Activated gamma-delta T cell treated with Interleukin-2 at 50 U/mL for 16 hours (primary cell): ENCODE measurements at places on chromosomes 5 and 9.

GRCh38 chr5:147887930-147888329, 9.4 kb downstream of the SCGB3A2 start:
- DNase-seq, result no peak

DNA sequence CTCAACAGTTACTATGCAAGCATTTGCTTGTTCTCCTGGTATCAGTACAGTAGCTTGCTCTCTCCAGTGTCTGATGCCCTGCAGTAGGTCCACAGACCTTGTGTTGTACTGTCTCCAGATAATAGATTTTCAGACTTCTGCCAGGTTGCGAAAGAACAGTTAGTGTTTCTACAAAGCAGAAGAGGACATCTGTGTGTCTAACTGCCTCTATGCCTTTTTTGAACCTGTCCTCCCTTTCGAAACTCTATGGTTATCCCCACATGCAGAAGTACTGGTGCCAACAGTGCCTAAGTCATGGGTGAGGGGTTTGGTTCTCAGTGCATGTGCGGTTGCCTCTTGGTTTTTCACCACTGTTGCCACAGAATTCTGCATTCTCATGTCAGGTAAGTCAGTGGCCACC, 45.9 kb downstream of the KCNN2 start:
- DNase-seq, result no peak

GRCh38 chr5:1523480-1523792, 324 bp downstream of the LPCAT1 start:
- DNase-seq, result no peak

DNA sequence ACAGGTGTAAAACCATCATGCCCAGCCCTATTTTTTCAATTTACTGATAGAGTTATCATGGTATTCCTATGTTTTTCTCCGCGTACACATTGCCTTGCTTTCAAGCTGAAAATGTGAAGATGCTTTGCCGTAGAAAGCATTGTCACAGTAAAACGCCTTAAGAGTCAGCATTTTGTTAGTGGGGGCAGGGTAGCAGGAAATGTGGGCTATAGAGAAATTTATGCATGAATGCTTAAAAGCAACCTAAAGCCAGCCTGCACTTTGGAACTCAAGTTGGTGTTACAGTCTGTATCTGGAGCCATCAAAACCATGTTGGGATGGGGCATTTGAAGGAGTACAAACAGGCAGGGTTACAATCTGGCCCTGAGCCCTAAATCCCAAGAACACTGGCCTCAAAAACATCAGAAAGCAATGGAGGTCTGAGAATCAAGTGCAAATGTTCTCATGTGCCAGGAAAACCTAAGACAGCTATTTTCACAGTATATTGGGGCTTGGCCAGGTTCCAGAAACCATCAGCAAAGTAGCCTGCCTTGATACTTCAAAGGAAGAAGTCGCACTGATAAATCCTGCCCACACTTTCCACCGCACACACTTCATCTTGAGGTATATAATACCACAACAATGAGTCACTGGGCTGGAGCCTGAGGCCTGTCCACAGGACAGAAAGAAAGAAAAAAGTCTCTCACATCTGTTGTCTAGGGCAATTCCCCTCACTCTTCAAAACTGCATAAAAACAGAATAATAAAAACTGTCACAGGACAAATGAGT, 313.8 kb downstream of the ENC1 start:
- peak; percentile 36 for DNase-seq

DNA sequence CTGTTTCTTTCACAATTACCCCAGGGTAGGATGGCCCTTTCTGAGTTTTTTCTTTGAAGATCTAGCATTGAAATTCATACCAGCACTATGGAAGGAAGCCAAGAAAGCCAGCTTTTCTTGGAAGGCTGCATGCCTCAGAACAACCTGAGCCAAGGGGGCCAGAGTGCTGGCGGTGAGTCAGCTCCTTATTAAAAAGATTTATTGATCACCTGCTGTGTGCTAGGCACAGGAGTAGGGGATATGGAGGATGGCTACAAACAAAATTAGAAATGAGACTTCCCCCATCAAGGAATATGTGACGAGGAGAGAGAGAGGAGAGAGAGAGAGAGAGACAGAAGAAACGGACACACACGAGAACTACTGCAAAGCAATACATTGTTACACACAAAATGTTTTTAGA, 184.6 kb upstream of the PUM3 start:
- DNase-seq, result no peak

GRCh38 chr9:37575921-37576721, at the start of gene FBXO10:
Gene FBXO10, minus strand, starts transcription at chr9:37576380. Its CDS starts 34,612 bp downstream, at chr9:37541768.
- peak; percentile 27 for DNase-seq

- no peak for DNase-seq
These were observed 90.2 kb upstream of the PARP8 start for GRCh38 chr5:50576265-50576664.

GRCh38 chr9:109781541-109782197, 1.7 kb downstream of the PALM2AKAP2 start:
- DNase-seq, result no peak

- no peak for DNase-seq
These were observed 82.7 kb downstream of the PTPDC1 start for GRCh38 chr9:94166976-94167346.

GRCh38 chr9:110029429-110029955, 178.5 kb downstream of the C9orf152 start:
- DNase-seq, result no peak

- no peak for DNase-seq
These were observed 14.2 kb upstream of the CCNB1 start for GRCh38 chr5:69152731-69153130.

DNA sequence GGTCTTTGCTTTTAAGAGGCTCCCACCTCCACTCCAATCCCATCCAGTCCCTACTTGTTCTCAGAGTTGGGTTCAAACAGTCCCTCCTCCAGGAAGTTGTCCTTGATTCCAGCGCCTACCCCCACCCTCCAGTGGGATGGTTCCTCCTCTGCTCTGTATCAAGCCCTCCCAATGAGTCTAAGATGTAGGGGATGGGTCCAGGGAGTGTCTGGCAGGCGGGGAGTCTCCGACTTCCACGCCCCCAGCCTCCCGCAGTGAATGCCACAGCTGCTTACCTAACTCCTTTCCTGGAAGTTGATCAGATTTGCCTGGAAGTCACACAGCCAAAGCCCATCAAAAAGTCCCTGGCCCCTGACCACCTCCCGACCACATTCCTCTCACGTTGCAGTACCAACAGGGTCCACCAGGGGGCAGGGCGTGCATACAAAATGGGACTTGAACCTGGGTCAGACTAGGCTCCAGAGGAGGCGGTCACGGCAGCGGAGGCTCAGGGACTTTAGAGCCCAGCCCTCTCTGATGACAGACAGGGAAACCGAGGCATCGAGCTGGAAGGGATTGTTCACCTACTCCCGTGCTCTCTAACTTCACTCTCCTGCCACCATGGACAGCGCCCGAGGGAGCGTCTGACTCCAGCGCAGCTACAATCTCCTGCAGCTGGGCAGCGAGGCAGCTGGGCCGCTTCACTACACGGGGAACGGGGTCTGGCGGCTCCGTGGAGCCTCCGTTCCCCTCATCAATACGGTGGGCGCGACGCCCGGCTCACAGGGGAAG, 25.0 kb upstream of the TDRD7 start:
- DNase-seq, result peak; percentile 70

DNA sequence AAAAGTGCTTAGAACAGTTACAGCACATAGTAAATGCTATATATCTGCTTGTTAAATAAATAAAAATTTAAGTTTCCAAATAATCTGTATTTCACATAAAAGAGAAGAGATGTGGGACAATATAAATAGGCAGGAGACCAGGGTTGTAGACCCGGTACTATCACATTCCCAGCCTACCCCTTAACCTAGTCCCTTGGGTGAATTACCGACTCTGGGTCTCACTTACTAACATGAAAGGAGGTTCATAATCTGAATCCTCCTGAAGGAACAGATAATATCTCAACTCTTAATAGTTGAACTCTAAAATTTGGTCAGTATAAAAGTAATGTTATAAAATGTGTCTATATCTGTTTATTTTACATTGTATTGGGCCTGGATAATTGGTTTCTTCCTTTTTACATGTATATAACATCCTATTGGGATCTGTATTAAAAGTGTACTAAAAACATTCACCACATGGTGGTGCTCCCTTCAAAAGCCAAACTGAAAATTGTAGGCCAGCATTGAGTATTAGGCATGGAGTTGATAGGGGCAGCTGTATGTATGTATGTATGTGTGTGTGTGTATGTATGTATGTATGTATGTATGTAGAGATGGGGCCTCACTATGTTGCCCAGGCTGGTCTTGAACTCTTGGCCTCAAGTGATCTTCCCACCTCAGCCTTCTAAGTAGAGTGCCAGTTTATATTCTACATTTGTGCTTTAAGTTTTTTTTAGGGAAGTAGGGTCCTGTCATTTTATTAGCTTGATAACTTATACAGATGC, 64.2 kb upstream of the ABL1 start:
- DNase-seq, result no peak

DNA sequence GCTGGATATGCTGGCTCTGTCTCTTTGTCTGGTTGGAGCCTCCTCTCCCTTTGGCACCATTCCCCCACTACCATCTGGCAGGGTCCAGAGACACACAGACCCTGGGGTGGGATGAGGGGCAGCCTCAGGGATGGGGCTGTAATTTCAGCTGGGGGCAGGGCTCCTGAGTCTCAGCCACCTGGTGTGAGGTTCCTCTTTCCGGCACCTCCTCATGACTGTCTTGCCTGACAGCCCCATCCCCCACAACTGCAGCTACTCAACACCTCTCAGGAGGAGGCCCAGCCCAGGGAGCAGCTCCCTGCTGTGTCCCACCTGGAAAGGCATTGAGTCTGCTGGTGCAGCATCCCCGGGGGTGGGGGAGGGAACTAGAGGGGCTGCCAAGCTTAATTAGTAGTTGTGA, 11.7 kb upstream of the RPS14 start:
- DNase-seq, result no peak

GRCh38 chr5:108983461-108984092, 235.9 kb downstream of the FER start:
- DNase-seq, result no peak

- no peak for DNase-seq
These were observed 227.3 kb upstream of the GLRA1 start for GRCh38 chr5:152151940-152152339.

GRCh38 chr5:129658801-129659200, 89.1 kb upstream of the MINAR2 start:
- no peak for DNase-seq

- no peak for DNase-seq
These were observed 447.8 kb downstream of the MTRR start for GRCh38 chr5:8316608-8317280.

GRCh38 chr9:105064248-105065097, 136.5 kb upstream of the ABCA1 start:
- DNase-seq, result no peak

- no peak for DNase-seq
These were observed 191.9 kb upstream of the SEMA6A start for GRCh38 chr5:116766470-116766947.

DNA sequence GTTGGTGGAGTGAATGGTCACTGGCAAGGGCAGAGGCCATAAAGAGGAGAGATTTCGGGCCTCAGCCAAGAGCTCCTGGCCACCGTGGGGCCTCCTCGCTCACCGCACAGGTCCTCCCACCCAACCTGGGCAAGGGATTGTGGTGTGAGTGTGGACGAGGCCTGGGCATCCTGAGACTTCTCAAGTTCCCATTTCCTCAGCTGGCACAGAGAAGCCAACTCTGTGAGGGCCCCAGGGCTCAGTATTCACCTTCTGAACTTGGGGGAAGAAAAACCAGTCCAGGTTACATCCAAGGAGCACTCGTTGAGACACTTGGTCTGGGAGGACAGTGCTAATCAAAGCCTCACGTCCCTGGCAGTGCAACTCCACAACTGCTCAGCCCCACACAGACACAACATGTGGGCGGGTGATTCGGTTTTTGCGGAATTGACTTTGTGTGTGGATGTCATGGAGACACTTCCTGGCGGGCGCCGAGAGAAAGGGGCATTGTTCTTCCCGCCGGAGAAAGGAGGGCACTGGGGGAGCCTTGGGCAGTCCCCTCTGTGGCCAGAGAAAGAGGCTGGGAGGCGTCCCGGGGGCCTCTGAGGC, 28.5 kb upstream of the NKD2 start:
- no peak for DNase-seq

DNA sequence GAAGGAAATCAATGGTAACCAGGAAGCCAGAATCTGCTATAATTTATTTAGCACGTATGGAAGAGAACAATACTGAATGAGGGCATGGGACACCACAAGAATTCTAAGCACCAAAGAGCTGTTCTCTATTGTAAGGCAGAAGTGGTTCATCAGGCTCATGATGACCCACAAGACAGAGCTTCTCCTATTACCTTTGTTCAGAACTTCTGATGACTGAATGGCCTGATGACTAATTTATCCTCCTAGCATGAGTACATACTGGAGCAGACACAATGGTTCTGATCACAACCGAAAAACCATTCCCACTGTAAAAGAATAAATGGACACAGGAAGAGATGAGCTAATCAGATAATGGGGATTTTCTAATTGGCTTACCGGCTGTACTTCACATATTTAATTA, 329.8 kb upstream of the PDE4D start:
- DNase-seq, result no peak

DNA sequence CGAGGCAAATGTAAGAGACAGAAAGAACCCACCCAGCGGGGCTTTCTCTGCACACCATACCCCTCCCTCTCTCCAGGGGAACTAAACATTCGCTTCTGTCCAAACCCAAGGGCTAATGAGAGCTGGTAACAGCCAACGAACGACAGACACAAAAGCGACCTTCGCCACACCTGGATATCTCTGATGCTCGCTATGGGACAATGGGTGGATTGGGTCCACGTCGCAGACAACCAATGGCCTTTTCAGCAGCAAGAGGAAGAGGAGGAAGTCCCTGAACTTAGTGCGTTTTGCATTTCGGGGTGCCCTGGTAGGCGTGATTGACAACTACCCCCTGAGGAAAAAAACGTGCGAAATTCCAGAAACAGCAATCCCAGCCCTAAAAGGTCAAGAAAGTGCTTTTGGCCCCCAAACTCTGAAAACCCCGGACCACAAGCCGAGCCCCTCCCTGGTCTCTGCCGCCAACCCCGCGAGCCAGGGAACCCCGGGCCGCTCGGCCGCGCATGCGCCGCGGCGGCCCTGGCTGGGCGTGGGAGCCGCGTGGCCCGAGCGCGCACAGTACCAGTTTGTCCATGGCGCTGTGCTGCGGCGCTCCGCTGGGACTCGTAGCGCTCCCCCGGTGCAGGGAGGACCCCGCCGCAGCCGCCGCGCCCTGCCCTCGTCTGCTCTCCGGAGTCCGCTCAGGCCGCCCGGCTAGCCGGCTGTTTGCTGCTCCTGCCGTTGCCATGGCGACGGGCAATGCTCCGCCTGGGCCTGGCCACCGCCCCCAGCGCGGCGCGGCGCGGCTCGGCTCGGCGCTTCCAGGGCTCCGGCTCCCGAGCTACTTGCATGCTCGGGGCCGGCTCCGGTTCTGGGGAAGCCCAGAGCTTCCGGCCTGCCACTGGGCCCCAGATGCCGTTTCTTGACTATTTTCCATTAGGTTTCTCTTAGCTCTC, 66.9 kb upstream of the DNAH5 start:
- peak; percentile 10 for DNase-seq

DNA sequence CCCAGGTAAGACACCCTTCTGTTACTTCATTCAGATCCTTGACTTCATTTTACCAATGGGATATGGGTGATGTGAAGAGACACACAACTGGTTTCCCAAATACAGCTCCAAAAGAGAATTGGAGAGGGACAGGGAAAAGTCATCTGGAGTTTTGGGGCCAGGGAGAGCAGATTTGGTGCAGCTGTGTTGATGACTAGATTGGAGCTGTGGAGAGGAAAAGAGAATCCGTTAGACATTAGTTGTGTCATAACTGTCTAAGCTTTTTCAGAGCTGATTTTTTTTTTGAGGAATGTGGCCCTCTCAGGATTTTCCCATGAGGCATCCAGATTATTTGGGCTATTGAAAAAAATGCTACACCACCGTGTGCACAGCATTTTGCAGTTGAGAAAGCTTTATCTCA, 423.4 kb downstream of the DMAC1 start:
- no peak for DNase-seq
